Stimulated activated CD4-positive, alpha-beta T cell treated with anti-CD3 and anti-CD28 coated beads, Interleukin-15, amount 100 ng/mL, for 24 hours (primary cell): ENCODE measurements at places on chromosomes 7 and 10.

DNA sequence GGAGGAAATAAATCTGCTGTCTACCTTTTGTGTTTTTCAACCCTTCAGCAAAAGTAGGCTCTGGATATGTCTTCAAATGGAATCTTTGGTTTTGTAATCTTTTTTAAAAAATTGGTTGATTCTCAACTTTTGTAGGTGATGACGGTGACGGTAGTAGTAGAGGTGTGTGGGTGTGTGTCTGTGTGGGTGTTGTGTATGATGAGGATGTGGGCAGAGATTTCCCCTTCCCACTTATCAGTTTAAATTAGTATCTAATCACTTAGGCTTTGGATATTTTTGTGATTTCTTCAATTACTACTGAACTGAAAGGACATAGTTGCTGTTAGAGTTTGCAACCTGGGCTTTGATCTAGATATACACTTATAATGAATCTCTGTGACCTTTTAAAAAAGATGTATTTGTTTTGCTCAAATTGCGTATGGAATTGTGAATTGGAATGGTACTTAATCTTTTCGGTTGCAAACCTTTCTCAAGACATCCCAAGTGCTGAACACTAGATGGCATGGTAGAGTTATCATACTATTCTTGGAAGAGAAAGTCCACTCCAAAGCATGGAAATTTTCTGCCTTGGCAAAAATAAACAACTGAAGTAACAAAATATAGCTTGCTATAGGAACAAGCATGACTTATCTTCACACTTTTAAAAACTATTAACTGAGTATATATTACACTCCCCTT is 51.9 kb upstream of the A1CF start:
- DNase-seq, result no peak

DNA sequence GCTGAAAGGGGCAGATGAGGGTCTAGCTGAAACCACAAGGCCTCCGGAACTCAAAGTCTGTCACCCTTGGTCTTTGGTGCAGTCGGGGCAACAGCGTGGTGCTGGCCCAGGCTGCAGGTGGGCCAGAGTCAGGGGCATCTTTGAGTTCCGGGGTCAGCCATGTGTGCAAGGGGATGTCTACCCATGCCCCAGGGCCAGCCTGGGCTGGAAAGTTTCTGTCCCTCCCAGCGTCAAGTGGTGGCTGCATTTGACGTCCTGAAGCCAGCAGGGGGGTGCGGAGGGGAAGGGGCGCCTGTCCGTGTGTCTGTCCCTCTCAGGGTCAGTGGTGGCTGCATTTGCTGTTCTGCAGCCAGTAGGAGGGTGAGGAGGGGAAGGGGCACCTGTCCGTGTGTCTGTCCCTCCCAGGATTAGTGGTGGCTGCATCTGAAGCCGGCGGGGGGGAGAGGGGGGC is 638 bp downstream of the BRAT1 start:
- no peak for DNase-seq

DNA sequence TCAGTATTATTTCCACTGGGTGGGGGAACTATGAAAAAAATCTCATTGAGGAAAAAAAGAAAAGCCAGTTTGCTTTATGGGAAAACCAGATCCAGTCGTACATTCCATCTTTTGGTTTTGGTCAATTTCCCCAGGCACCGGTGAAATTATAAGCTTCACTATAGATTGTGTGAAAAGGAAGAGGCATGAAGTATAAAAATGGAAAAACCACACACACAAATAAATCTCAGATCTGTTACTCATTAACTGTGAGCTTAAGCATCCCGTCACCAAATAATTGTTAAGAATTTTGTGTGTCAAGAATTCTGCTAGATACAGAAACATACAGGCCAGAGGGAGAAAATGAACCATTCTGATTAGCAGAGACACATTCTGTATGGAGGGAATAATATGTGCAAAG is 405.5 kb upstream of the CELF2 start:
- no peak for DNase-seq

DNA sequence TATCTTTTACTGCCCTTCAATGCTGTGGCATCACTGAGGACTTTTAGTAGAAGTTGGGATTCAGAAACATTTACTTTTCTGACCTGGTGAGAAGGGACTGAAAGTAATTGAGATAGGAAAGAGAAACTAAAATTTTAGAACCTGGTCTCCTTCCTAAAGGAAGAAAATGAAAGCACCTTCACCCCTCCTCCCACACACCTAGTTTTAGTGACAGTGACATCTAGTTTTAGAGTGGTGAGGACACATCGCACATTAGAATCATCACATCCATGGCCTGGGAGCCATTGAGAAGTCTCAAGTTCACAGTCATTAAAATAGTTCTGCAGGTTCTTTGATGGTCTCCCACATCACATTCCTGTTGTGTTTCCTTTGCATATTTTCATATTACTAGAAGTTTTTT is 16.1 kb downstream of the TAS2R41 start:
- DNase-seq, result no peak

DNA sequence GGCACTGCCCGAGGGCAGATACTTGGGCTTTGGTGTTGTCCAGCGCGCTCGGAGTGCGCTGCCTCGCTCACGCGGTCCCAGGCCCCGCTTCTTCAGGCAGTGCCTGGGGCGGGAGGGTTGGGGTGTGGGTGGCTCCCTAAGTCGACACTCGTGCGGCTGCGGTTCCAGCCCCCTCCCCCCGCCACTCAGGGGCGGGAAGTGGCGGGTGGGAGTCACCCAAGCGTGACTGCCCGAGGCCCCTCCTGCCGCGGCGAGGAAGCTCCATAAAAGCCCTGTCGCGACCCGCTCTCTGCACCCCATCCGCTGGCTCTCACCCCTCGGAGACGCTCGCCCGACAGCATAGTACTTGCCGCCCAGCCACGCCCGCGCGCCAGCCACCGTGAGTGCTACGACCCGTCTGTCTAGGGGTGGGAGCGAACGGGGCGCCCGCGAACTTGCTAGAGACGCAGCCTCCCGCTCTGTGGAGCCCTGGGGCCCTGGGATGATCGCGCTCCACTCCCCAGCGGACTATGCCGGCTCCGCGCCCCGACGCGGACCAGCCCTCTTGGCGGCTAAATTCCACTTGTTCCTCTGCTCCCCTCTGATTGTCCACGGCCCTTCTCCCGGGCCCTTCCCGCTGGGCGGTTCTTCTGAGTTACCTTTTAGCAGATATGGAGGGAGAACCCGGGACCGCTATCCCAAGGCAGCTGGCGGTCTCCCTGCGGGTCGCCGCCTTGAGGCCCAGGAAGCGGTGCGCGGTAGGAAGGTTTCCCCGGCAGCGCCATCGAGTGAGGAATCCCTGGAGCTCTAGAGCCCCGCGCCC is at the start of gene NPY:
Gene NPY (plus strand): TSS at position 294 of the 802 bp plus-strand sequence. CDS start 1,051 bp downstream, outside the sequence.
- DNase-seq, result peak; percentile 44

GRCh38 chr10:94083662-94084265 is 90.0 kb downstream of the PLCE1 start:
- DNase-seq, result no peak

DNA sequence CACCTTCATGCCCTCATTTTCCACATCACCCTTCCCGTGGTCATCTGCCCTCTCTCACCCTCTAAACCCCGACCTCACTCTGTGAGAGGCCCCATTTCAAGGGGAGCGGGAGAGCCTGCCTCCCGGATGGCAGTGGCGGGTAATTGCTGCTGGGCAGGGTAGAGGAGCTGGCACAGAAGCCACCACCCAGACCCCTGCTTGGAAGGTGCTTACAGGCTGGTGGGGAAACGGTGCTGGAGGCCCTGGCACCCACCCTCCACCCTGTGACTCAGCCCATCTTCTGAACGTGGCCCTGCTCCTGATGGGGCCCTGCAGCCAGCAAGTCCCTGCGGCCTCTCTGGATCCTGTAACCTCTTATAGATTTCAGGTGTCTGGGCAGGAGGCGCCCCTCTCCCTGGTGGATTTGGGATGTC is 10.6 kb upstream of the PWWP2B start:
- no peak for DNase-seq

GRCh38 chr10:38146579-38147333 is 52.6 kb downstream of the ZNF37A start:
- no peak for DNase-seq

DNA sequence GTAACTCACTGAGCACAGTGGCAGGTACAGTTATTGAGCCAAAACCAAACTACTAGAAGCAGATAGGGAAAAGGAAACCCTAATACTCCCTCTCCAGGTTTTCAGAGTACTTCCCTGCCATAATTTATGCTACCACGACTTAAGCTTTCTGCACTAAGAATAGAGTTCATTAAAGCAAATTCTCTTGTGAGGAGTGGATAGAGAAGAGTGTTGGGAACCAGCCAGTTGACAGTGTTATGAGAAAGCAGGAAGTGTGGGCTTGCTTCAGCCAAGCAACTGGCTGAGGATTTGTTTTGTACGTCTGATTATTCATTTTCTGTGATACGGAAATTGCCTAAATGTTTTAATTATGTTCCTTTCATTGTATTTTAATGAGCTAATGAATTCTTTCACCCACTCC is 280.5 kb downstream of the KIF20B start:
- no peak for DNase-seq

DNA sequence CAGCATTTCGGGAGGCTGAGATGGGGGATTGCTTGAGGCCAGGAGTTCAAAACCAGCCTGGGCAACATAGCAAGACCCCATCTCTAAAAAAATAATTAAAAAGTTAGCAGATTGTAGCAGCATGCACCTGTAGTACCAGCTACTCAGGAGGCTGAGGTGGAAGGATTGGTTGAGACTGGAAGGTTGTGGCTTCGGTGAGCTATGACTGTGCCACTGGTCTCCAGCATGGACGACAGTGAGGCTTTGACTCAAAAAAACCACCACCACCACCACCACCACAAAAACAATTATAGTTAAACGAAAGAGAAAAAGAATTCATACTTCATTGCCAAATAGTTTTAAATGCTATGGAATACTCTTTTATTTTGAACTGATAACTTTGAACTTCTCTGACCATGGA is 63.4 kb downstream of the VTI1A start:
- peak; percentile 18 for DNase-seq

- DNase-seq, result no peak
Observed at GRCh38 chr7:114988026-114988425, 66.1 kb downstream of the MDFIC start.

- no peak for DNase-seq
Observed at GRCh38 chr7:80324032-80324431, 187.8 kb downstream of the GNAT3 start.

GRCh38 chr10:64332551-64332950 is 811.4 kb downstream of the REEP3 start:
- DNase-seq, result no peak

DNA sequence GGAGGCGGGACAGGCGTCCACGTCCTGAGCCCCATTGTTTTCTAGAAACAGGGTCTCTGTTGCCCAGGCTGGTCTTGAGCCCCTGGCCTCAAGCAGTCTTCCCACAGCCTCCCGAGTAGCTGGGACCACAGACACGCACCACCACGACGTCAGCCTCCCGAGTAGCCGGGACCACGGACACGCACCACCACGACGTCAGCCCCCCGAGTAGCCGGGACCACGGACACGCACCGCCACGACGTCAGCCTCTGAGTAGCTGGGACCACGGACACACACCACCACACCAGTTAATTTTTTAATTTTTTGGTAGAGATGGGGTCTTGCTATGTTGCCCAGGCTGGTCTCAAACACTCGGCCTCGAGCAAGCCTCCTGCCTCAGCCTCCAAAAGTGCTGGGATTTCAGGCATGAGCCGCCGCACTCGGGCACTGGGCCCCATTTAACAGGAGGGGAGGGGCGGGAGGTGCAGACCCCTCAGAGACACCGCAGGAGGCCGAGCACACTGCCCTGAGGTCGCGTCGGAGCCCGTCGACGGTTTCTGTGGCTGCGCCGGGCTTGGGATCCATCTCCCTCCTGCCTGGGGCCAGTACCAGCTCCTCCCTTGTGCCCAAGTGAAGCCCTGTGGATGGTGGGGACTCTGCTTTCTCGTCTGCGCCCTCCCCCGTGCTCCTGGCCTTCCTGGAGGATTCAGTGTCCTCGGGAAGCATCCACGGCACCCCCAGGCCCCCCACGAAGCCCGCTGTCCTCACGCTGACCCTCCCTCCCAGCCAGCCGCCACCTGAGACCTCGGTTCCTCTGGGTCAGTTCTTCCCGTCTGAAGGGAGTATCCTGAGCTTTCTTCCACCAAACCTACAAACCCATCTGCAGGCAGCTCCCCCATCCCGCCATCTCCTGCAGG is 13.0 kb downstream of the FAM20C start:
- DNase-seq, result no peak

GRCh38 chr7:13949445-13949844 is 40.0 kb downstream of the ETV1 start:
- no peak for DNase-seq
